ENCODE measurements at places on chromosomes 16 and 17. TPM values are rescaled to one million over a fixed set of nuclear protein-coding genes. Genes with fewer than 3 reads are reported as not detected.

ATP2A1 gene
- 0.54 TPM for total RNA-seq

UMOD gene
- total RNA-seq = not detected

IRF8 gene
- 1.6 TPM for total RNA-seq

SMTNL2 gene
- 8.1 TPM for total RNA-seq

MLKL gene
- 4.9 TPM for total RNA-seq

KRT27 gene
- total RNA-seq = not detected

TBC1D3H gene
- not detected for total RNA-seq

PHF12 gene
- 20.4 TPM for total RNA-seq

KRT20 gene
- not detected for total RNA-seq

BOLA2 gene
- total RNA-seq = 4.3 TPM

CRYM gene
- total RNA-seq = 105 TPM

NAGS gene
- total RNA-seq = 0.51 TPM

BICDL2 gene
- total RNA-seq = not detected

ITGAL gene
- 2.9 TPM for total RNA-seq

KRTAP4-5 gene
- not detected for total RNA-seq

HBA2 gene
- 487 TPM for total RNA-seq

CD300E gene
- total RNA-seq = 0.67 TPM

CBFA2T3 gene
- total RNA-seq = 5.9 TPM

SPAG5 gene
- 0.78 TPM for total RNA-seq

PROCA1 gene
- total RNA-seq = 2.0 TPM

CDC27 gene
- 81.2 TPM for total RNA-seq

PERCC1 gene
- total RNA-seq = not detected

CA7 gene
- total RNA-seq = not detected

ACAP1 gene
- total RNA-seq = 16.4 TPM

HNF1B gene
- not detected for total RNA-seq

CALB2 gene
- total RNA-seq = 0.70 TPM

CLEC18C gene
- total RNA-seq = 0.11 TPM

VAT1L gene
- total RNA-seq = 49.4 TPM

NATD1 gene
- total RNA-seq = 14.4 TPM

RFWD3 gene
- 5.8 TPM for total RNA-seq
